ENCODE measurements at places on chromosomes 6 and 20.

GRCh38 chr20:54292185-54292584, 84.3 kb downstream of the PFDN4 start:
- no peak for DNase-seq

DNA sequence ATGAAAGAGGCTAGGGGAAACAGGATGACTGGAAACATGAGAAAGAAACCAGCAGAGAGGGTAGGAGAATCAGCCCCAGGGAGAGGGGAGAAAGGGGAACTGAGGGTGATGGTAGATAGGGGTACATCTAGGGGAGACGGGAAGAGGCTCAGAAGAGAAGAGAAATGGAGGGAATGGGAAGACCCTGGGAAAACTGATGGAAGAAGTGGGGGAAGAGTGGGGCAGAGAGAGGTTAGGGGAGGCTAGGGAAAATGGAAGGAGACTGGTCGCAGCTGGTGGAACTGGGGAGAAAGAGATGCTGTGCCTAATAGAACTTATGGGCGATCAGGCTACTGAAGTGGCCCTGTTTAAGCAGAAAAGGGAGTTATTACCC, 548 bp downstream of the PROCR start:
- DNase-seq: no peak

- no peak for DNase-seq
These were observed 497.5 kb downstream of the MAFB start for GRCh38 chr20:40191573-40191972.

- DNase-seq: no peak
These were observed 73.5 kb upstream of the ARID1B start for GRCh38 chr6:156703719-156704118.

GRCh38 chr6:156796627-156797026, 19.4 kb downstream of the ARID1B start:
- DNase-seq: no peak

DNA sequence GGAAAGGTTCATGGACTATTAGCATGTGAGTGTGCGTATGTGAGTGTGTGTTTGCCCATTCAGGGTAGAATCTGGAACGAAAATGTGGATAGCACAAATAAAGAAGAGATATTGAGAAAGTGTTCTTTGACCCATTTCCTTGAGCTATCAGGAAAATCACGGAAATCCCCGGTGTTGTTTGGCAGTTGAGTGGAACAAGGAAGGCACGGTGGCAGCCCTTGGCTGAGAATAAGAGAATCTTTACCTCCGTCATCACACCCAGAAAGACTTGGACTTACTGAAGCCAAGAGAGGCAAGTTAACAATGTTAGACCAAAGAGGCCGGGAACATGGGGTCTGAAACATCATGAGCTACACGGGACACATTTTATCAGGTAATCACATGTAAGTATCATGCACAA, 588.9 kb upstream of the BTBD3 start:
- no peak for DNase-seq

GRCh38 chr6:17831135-17831534, 124.4 kb upstream of the NUP153 start:
- no peak for DNase-seq

DNA sequence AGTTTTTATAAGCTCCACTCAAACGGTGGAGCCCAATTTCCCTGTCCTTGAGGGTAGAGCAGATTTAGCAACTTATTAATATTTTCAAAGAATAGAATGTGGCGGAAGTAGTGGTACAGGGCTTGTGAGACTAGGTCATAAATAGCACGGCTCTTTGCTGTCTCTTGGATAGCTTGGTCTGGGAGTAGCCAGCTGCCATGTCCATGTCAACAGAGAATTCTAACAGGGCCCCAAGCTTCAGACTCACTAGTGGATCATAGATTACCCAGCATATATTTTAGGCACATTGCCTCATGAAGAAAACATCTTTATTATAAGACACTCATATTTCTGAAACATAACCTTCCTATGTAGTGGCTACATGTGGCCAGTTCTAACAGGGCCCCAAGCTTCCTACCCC, 755.7 kb downstream of the HDGFL1 start:
- DNase-seq: no peak

GRCh38 chr6:111720931-111721496, 115.3 kb upstream of the TRAF3IP2 start:
- no peak for DNase-seq

All from KBM-7 (cell line).